Suppressor macrophage (primary cell): ENCODE measurements at places on chromosomes 7 and 10.
A peak's percentile ranks its signal among the peaks of the same experiment; 100 is the strongest.

- peak; percentile 22 for DNase-seq
Observed at GRCh38 chr10:69842882-69843281, 41.2 kb downstream of the COL13A1 start.

DNA sequence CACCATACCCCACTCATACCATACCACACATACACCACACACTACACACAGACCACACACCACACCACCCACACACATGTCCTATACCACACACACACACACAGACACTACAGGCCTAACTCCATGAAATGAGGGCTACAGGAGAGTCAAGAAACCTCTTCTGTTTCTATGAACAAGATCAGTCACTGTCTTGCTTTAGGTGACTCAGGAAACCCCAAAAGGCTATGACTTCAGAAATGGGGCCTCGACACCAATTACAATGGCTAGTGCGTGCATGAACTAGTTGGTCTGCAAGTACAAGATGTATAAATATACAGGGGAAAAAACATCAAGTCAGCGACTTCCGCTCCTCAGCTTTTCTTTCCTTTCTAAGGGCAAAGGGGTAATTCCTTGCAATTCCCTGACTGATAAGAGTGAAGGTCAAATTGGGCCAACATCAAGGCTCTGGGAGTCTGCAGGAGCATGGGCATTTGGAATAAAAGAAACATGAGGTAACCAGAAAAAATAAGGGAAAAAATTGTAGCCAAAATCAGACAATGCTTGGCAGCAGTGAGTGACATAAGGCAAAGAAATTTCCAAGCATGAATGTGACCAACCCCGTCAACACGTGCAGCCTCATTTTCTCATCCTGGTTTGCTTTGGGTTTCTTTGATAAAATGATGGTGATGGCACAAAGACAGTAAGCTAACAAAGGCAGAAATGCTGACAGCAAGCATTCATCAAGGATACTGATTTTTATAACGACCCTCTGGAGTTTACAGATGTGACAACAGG is 1.5 kb downstream of the PKD1L1 start:
- no peak for DNase-seq

DNA sequence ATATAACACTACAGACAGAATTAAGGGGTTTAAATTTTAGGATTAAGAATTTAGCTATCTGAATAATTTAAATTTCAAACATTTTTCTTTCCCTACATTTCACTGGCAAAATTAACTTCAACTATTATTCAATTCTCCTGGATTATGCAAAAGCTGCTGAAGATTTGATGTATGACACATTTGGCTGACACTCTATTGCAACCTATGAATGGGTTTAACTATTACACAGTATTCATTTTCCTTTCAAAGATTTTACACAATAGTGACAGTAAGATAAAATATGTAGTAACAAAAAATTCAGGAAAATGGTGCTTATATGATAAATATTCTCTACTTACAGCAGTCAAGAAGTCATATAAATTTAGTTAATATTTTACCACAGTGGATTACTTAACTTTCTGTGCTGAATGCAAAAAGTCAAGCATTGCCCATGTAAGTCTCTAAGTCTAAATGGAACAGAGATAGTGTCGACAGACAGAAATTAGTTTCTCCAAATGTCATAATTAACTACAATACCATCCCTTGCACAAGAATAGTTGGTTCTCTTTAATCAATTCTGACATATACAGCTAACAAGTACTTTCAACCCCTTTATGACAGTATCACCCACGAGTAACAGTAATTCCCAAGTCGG is 194.1 kb upstream of the FRMD4A start:
- DNase-seq = no peak

- DNase-seq = no peak
Observed at GRCh38 chr10:130218936-130219335, 82.7 kb downstream of the GLRX3 start.

DNA sequence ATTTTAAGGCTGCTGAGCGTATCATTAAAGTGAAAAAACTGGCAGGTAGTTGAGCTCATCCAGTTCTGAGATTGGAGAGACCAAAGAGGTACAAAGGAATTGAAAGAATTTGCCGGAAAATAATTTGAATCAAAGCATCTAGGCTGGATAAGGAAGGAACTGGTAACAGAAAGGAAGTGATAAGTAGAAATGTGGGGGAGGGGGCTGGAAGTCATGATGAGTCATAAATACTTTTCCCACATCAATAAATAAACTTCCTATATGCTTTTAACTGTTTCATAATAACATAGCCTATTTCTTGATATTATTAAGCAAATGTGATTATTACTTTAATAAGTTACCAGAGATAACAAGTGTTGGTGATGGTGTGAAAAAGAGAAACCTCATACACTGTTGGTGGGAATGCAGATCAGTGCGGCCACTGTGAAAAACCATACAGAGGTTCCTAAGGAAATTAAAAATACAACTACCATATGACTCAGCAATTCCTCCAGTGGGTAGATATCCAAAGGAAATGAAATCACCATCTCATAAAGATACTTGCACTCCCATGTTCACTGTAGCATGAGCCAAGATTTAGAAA is 27.0 kb downstream of the ZNF438 start:
- peak; percentile 75 for DNase-seq
